ENCODE measurements at places on chromosomes 11 and 22.

- DNase-seq: no peak
Measured at GRCh38 chr11:74162681-74163467, 7.9 kb downstream of the C2CD3 start.

GRCh38 chr11:33018840-33019239, 3.2 kb downstream of the DEPDC7 start:
- DNase-seq: no peak

DNA sequence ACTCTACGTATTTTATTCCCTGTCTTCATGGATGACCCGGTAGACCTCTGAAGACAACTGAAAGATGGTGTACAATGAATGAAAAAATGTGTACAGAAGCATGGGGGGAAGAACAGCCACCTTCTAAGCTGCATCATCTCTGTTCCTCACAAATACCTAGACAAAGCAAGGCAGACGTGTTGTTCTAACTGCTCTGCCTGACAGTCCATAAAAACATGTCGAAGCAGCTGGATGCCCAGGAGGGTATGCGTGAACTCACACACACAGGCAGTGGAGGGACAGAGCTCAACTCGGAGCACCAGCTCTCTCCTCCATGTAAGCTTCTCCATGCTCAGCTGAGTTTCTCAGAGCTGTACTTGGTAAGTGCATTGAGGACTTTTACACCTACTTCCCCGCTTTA, 327.4 kb downstream of the CTTN start:
- DNase-seq: no peak

DNA sequence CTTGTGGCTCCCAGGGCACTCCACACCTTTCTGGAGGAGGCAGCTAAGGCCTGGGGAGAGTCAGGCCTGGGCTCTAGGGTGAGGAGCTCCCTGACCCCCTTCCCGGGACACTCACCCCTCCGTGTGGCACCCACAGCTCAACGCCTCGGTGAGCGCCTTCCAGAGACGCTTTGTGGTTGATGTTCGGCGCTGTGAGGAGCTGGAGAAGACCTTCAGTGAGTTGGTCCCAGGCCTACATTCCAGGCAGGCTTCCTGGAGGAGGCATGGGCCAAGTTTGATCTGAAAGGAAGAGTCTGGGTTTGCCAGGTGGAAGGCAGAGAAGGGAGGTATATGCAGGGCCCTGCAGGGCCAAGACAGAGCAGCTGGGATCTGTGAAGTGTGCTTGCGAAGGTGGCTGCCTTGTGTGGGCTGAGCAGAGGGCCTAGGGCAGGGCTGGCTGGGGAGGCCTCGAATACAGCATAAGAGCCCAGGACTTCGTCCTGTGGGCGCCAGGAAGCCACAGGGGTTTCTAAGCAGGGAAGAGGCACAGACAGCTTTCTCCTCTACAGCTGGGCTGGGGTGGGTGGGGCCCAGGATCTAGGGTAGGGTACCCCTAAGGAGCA, 2.9 kb downstream of the TCIRG1 start:
- no peak for DNase-seq

DNA sequence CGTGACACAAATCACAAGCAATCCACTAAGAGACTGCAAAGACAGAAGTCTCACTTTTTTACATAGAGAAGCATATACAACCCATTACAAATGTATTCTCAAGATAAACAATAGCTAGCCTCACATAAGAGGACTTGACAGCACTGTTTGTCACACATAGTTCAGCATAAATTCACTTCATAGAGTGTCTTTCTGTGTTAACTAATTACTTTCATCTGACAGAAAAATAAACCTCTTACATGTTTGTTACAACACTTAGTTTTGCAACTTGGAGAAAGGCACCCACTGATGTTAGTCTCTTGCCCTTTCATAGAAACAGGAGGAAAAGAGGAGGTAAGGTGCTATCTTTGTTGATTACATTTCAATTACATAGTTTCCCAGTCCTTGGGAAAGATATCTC, 2221.9 kb upstream of the RAG2 start:
- no peak for DNase-seq

DNA sequence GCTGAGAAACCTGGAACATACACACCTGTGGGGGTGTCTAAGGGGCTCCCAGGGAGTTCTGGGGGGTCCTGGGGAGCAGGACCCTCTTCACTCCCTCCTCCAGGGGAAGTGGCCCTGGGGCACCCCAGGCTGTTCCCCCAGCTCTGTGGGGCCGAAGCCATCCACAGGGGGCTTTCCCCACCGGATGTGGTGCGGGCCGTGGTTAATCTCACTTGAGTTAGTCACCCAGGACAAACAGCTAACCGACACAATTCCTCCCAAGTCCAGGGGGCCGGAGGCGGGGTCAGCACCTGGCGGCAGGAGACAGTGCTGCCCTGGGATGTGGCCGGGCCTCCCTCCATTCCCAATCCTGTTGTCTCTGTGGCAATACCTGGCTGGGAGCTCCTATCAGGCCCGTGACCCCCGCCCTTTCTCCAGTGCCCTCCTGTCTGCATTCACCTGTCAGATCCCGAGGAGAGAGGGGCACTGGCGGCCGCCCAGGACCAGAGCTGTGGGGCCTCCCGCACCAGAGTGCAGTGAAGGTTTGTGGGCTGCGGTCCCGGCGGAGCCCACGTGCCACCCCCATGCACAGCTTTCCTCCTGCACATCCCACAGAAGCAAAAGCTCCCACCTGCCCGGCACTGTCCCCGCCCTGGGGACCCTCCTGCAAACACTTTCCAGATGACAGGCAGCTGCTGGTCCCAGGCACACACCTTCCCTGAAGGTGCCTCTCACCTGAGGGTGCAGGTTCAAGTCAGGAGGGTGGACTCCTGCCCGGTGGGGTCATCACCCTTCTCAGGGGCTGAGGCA, 5.2 kb upstream of the MUC5AC start:
- no peak for DNase-seq

- DNase-seq: no peak
Measured at GRCh38 chr11:11983427-11983826, 25.0 kb downstream of the DKK3 start.

DNA sequence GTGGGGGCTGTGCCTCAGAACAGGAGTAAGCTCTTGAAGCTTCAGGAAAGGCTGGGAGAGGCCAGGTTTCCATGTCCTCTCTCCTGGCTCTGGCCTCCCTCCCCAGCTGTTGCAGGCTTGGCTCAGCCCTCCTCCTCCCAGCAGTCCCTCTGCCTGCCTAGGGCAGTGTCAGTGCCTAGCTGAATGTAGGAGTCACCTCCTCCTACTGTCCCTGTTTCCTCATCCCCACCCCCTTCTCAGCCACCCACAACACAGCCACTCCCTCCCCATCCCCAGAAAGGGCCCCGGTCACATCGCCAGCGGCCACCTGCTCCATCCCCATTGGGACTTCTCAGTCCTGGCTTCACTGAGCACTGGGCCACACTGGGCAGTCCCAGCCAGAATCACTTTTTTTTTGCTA, 2.9 kb upstream of the FBLN1 start:
- DNase-seq: no peak

GRCh38 chr11:66464916-66465315, 1.8 kb upstream of the PELI3 start:
- DNase-seq: no peak

- no peak for DNase-seq
Measured at GRCh38 chr11:43943931-43944751, 1.7 kb downstream of the C11orf96 start.

- no peak for DNase-seq
Measured at GRCh38 chr11:61587951-61588727, 7.3 kb upstream of the SYT7 start.

DNA sequence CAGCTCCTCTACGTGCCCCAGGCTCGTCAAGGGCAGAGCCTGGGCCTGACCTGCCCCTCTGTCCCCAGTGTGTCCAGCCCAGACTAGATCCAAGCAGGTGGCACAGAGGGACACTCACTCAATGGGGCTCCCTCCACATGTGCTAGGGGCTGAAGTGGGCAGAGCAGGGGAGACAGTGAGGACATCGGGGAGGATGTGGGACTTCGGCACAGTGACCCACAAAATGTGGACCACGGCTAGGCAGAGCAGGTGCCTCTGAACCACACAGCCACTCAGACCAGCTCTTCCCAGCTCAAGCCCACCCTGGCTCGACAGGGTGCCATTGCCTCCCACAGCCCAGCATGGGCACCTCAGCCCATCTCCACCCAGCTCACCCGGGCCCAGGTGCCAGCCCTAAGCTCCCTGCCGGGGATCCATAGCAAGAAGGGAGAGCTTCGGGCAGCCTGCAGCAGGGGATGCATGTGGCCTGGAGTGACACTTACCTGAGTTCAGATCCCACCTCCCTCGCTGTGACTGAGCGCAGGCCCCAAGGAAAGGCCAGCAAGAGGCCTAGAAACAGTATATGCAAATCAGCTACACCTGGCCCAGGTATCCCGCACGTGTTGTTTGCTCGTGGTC, 46.9 kb upstream of the RTL6 start:
- DNase-seq: no peak

- DNase-seq: no peak
Measured at GRCh38 chr22:29096736-29097669, 24.2 kb downstream of the KREMEN1 start.

DNA sequence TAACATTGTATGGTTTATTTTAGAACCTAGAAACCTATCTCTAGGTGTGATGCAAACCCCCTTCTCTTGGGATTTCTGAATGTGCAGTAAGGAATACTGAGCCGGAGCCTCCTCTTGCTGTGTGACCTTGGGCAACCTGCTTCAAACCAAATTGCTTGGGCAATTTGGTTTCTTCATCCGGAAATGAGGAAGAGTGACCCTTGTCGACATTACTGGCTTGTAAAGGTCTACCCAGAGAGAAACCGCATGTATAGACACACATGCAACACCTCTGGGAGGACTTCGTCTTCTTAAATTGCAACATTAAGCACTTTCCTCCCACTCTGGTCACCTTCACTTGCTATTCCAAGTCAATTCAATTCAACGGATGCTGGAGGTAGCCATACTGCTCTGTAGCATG, 19.6 kb upstream of the TP53I11 start:
- no peak for DNase-seq

GRCh38 chr11:19306179-19306944, 65.6 kb upstream of the E2F8 start:
- DNase-seq: peak; percentile 15

DNA sequence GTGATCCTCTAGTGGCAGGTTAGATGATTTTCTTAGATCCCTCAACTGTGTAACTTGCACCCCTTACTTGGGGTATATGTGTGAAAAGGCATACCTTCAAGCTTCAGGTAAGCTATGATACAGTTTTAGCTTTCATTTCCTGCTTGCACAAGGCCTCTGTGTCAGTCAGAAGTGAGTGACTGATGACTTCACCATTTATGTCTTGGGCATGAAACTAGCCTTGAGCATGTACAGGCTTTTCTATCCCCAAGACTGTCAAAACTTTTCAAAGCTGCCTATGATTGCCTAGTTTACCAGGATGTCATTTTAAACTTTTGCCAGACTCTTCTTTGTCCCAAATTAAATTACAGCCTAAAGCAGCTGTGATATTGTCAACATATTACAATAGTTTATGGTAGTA, 286.1 kb upstream of the CNTN5 start:
- no peak for DNase-seq

GRCh38 chr11:1086171-1087102, 11.8 kb downstream of the MUC2 start:
- DNase-seq: no peak

DNA sequence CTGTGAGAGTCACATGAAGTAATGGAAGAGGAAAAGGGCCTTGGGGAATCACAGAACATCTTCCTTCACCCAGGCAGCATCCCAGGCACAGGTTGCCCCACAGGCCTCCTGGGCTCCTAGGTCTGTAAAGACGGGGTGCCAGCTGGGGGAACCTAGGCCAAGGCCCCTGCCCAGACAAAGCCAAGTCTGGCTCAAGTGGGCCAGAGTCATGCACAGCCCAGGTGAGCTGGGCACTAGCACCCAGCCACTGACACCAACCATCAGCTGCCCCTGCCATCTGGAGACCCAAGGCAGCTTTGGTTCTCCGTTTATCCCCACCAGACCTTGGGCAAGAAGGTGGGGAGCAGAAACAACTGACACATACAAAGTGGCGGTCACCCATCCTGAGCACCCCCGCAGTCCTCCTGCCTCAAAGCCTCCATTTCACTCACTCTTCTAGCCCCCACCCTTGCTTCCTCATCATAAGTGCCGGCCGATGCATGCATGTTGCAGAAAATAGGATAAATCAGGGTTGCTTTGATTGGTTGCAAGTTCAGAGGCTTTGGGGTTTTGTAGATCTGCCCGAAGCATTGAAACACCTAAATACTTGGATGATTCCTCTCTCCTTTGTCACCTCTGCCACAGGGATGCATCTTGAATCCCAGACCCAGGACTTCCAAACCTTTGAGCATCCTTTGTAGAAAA, 26.5 kb upstream of the TMPRSS4 start:
- no peak for DNase-seq

- DNase-seq: no peak
Measured at GRCh38 chr11:134052988-134053945, 15.6 kb upstream of the JAM3 start.

DNA sequence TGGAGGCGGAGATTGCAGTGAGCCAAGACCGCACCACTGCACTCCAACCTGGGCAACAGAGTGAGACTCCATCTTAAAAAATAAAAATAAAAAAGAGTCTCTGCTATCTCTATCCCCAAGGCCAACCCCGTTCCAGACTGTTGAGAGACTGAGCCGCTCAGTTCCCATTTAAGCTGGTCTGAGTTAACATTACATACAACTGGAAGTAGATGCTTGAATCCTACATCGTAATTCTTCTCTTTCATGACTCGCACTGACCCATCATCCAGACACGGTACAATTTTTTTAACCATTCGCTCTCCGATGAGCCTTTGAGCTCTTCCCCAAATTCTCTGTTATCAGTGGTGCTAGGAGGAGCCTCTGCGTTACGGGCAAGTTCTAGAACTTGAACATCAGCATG, 4.9 kb upstream of the CYTH4 start:
- DNase-seq: no peak

- DNase-seq: no peak
Measured at GRCh38 chr11:119512369-119512768, 89.4 kb upstream of the THY1 start.

- no peak for DNase-seq
Measured at GRCh38 chr11:123427405-123427804, 2.7 kb upstream of the GRAMD1B start.

- DNase-seq: no peak
Measured at GRCh38 chr11:79503028-79503427, 62.2 kb upstream of the TENM4 start.

GRCh38 chr11:93216511-93217101, 18.8 kb upstream of the SLC36A4 start:
- DNase-seq: peak; percentile 99

- no peak for DNase-seq
Measured at GRCh38 chr11:118804094-118804493, 13.1 kb upstream of the DDX6 start.

GRCh38 chr22:48415520-48415919, 1412.2 kb downstream of the BRD1 start:
- no peak for DNase-seq

GRCh38 chr11:119664063-119664572, 64.9 kb downstream of the NECTIN1 start:
- DNase-seq: peak; percentile 70

All from NCI-H1092 (cell line).